ENCODE measurements at places on chromosomes 1 and 21.
A peak's percentile ranks its signal among the peaks of the same experiment; 100 is the strongest.

DNA sequence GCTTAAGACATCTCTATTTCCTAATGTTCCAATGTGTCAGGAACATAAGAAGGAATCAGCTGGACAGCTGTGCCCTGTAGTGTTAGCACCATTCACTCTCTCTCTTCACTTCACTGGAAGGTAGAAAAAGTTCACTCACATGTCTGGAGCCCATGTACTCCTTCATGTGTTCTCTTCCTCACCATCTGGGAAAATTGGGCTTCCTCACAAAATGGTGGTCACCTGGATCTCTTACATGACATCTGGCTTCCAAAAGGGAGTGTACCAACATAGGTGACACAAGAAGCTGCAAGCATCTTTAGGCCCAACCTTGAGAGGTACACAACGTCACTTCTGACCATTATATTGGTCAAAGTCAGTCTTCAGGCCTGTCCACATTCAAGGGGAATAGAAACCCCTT, 882.6 kb downstream of the LTN1 start:
- DNase-seq = no peak

DNA sequence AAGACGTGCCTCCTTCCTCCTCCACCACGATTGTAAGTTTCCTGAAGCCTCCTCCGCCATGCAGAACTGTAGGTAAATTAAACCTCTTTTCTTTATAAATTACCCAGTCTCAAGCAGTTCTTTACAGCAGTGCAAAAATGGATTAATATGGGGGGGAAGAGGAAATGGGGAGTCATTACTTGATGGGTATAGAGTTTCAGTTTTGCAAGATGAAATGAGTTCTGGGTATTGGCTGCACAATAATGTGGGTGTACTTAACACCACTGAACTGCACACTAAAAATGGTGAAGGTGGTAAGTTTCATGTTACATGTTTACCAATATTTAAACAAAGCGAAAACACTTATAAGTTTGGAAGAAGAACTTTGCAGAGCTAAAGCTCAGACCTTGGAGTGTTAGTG, 24.3 kb upstream of the DISP1 start:
- no peak for DNase-seq

DNA sequence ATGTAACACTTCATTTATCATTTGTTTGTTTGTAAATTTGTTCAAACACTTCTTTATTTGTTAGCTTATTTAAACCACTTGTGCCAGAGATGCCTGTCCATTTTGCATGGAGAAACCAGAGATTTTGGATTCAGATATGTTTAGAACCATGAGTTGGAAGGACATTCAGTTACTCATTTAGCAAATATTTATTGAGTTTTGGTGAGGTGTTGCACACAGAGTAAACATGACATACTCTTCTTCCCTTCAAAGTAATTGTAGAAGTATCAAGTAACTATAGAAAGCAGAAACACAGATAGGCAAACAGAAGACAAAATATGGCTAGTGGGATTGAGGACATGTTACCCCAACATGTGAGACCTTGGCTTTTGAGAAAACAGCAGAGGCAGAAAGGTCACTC, 136.8 kb upstream of the USP25 start:
- no peak for DNase-seq

DNA sequence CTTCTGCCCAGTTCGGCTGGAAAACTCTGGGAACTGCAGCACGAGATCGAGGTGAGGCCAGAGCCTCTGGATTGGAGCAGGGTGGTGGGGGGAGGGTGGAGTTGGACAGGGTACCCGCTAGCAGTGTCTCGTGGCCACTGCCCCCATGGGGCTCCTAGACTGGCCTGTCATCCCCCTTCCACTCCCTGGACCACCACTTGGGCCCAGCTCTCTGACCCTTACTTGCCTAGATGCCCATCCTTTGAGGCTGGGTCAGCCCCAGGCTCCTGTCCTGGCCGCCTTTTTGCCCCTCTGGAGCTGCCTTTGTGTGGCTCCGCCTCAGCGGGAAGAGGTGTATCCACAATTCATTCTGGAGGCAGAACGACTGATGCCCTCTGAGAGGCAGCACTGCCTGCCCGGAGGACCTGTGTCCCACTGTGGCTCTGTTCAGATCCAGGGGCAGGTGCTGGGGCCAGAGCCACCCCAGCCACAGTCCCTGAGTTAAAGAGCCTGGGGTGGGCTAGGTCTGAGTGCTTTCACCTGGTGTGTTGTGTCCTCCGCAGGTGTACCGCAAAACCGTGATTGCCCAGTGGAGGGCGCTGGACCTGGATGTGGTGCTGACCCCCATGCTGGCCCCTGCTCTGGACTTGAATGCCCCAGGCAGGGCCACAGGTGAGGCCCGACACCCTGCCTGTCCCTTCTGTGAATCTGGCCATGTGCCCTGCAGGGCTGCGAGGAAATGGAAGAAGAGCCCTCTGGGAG, 17.7 kb downstream of the FAAH start:
- no peak for DNase-seq

- no peak for DNase-seq
These were observed 12.2 kb downstream of the C1orf74 start for GRCh38 chr1:209772126-209772525.

DNA sequence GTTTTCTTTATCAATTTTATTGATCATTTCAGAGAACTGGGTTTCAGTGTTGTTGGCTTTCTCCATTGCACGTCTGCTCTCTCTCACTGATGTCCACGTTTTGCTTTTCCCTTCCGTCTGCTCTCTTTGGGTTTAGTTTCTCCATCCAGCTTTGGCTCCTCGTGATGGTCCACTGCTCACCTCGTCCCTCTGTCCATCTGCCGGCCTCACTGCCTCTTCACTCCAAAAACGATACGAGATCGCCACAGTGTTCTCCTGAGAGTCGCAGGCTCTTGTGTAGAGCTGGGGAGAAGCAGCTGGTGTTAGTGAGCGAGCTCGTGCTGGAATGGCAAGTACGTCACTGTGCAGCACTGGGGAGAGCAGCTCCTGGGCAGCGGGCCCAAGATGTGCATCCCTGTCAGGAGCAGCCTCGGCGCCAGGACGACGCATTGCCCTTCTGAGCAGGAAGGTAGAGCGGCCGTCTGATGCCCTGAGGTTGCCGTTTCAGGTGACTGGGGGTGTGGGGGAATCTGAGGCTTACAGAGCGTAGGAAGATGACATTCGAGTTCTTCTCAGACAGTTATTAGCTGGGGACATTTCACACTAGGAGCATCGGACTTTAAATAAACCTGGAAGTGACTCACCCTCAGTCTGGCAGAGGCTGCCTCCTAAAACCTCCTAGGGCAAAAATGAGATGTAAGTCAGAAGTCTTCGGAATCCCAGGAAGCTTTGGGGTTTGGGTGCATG, 31.4 kb upstream of the PCBP3 start:
- no peak for DNase-seq

DNA sequence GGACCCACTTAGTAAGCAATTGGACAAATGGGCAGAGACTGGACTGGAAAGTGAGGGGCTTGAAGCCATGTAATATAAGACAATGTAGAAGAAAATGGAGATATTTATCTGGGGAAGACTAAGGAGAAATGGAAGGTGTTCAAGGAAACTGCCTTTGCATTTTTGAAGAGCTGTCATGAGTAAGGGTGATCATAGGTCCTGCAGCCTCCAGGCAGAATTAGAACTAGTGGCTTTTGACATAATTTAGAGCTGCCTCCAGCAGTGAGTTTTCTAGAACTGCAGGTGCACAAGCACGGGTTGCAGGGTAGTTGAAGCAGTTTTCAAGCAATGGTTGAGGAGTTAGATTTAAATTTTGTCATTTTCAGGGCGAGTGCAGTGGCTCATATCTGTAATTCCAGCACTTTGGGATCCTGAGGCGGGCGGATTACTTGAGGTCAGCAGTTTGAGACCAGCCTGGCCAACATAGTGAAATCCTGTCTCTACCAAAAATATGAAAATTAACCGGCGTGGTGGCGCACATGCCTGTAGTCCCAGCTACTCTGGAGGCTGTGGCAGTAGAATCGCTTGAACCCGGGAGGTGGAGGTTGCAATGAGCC, 3.7 kb upstream of the CDC14A start:
- no peak for DNase-seq

DNA sequence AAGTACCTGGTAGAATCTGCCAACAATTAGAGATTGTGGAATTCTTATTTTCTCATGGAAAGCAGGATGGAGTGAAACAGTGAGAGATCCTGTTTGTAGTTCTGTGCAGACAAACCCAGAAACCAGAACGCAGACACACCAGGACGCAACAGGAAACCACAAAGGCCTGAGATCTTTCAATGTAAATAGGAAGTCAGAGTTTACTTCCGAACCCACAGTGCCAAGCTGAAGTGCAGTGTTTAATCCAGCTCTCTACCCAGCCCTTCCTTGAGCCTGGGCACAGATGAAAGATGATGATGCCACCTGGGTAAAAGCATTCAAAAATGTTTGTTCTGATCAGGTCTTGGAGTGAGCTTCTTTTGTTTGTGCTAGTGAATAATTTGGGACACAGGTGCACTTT, 244.2 kb upstream of the HOOK1 start:
- DNase-seq = peak; percentile 64

DNA sequence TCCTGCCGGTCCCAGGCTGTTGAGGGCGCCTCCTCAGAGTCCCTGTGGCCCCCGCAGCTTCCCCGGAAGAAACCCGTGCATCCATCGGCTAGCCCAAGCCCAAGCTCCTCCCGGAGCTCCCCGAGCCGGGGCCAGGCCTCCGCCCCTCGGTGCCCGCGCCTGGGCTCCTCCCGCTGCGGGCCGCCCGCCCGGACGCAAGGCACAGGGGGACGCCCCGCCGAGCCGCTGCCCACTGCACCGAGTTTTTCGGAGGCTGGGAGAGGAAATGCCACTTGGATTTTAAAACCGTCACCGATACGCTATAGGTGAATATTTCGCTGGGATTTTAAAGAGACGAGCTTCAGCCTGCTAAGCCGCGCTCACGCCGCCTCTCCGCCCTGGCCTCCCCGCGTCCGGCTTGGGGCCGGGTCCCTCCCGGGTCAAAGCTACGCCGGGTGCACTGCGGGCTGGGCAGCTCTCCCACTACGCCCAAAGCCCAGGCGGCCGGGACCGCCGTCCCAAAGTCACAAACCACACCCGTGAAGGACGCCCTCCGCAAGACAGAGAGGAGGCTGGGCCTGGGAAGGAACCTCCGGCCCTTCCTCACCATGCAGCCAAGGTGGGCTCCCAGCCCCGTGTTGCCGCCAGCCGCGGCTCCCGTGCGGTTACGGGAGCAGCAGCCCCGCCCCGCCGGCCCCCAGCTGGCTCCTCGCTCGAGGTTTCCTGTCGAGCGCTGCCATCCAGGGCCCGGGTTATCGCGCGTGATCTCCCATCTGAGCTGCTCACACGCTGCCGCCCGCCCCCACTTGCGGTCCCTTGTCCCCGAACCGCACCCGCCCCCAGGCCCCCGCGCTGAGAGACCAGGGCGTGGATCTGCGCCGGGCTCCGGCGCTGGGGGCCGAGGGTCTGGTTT, 63.2 kb downstream of the CD247 start:
- DNase-seq = peak; percentile 77

GRCh38 chr1:219733511-219734174, 120.7 kb upstream of the ZC3H11B start:
- DNase-seq = no peak

DNA sequence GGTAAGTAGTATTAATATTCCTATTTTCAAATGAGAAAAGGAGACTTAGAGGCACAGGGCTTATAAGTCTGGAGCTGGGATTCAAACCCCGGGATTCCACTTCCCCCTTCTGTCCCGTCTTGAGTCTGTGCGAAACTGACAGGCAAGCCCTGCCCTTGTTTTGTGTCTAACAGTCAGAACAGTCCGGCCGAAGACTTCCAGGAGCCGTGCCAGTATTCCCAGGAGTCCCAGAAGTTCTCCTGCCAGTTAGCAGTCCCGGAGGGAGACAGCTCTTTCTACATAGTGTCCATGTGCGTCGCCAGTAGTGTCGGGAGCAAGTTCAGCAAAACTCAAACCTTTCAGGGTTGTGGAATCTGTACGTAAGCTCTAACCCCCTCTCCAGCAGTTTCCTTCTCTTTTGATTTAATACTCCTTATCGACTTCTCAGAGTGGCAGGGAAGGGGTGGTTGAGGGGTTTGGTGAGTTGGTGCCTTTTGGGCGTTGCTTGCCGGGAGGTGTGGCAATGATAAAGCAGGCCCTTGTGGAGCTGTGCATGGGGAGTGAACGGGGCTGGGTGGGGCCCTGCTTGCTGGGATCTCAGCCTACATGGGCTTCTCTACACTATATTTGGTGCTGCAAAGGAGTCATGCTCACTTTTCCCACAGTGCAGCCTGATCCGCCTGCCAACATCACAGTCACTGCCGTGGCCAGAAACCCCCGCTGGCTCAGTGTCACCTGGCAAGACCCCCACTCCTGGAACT, 29.4 kb downstream of the IL6R start:
- no peak for DNase-seq

- DNase-seq = no peak
These were observed 43.5 kb upstream of the NEK7 start for GRCh38 chr1:198113342-198113750.

DNA sequence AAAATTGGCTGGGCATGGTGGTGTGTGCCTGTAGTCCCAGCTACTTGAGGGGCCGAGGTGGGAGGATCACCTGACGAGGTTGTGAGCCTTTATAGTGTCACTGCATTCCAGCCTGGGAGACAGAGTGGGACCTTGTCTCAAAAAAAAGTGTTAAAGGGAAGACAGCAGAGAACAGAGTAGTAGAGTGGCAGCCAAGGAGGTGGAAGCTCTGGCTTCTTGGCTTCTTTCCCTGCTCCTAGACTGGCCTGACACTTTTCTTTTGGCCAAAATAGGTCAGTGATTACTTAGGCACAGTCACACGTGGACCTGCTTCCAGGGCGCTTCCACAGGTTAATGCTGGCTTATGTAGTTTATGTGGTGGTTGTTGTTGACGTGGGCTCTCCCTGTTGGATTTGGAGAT, 3.2 kb downstream of the DIP2A start:
- DNase-seq = no peak

DNA sequence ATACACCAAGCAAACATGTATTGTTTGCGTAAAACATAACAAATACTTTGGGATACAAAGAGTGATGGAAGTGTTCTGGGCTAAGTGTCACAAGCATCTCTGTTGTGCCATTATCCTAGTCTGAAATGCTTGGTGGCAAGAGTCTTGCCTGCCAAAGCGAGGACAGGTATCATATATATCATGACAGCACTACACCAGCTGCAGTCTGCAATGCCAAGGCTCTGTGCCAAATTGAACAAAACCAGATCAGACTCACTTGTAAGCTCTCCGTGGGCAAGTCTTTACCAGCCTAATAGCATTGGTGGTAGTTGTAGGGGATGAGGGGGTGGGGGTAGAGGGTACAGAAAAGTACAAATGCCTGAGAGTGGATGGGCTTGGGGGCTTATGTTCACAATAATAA, 119.2 kb downstream of the RWDD3 start:
- no peak for DNase-seq
